ENCODE measurements at places on chromosomes 1 and 21.
A peak's percentile ranks its signal among the peaks of the same experiment; 100 is the strongest.

GRCh38 chr1:189851806-189852367, 625.8 kb downstream of the BRINP3 start:
- DNase-seq, result peak; percentile 25

DNA sequence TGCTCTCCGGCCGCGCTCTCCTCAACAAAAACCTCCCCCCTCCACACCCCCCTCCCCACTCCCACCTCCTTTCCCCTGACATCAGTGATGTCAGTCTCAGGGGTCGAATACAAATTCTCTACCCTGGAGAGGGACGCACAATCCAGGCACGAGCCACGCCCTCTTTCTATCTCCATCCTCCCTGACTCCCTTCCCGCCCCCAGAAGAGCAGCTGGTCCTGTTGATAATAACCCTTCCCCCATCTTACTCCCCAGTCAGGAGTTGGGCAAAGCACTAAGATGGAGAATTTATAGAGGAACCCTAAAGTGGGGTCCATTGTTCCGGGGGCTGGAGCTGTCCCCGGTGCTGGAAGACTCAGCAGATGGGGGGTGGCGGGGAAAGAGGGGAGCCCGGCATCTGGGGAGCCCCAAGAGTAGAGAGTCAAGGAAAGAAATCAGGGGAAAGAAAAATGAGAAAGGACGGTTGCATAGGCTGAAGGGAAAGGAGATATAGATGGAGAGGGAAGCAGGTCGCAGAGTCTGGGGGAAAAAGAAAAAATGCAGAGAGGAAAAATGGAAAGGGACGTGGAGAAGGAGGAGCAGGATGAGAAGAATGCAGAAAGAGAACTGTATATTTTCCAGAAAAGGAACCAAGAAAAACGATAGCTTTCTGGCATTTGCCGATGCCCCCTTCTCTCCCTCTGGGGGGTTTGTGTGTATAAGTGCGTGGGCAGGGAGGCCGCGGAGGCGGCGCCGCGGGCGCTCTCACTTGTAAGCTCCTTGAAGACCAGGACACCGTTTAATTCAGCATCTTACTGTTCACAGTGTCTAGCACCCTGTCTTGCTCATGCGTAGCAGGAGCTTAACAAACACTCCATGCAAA, at the start of gene CELF3:
CELF3 (minus strand) TSS at position 33 of the 861 bp plus-strand sequence. CDS start 783 bp downstream, outside the sequence.
- peak; percentile 97 for DNase-seq

GRCh38 chr1:24886241-24886640, 43.8 kb downstream of the RUNX3 start:
- DNase-seq, result no peak

GRCh38 chr1:39063191-39063590, 37.0 kb downstream of the NDUFS5 start:
- DNase-seq, result no peak

- DNase-seq, result no peak
Measured at GRCh38 chr1:184682956-184683355, 71.7 kb downstream of the EDEM3 start.

DNA sequence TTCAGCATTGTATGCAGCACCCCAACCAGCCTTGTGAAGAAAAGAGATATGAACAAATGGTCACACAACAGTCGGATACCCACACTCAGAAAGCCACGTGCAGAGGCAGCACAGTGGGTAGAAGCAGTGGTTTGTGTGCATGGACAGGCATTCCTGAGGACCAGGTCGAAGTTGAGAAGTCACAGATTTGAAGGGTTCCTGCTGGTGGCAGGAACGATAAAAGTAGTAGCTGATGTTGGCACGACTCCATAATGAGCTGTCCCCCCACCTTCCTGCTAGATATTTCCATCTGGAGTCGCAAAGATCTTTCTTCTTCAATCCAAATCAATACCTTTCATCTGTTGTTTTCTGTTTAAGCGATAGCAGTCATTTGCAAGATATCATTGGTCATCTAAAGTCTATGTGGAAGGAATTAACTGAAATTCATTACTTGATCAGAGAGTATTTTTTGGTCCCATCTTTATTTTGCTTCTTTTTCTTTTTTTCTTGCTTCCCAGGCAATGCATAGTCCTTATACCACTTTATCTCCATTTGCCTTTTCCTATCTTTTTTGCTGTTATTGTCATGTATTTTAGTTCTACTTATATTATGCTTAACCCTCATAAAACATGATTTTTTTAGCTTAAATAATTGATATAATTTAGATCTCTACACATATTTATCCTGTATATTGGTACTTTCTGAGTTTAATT, 176.4 kb downstream of the DHRS3 start:
- no peak for DNase-seq

- peak; percentile 8 for DNase-seq
Measured at GRCh38 chr1:19029191-19030085, 73.0 kb upstream of the IFFO2 start.

GRCh38 chr1:236173174-236173767, 30.9 kb downstream of the GPR137B start:
- DNase-seq, result no peak

GRCh38 chr1:157505481-157506272, 46.6 kb downstream of the FCRL5 start:
- peak; percentile 71 for DNase-seq

DNA sequence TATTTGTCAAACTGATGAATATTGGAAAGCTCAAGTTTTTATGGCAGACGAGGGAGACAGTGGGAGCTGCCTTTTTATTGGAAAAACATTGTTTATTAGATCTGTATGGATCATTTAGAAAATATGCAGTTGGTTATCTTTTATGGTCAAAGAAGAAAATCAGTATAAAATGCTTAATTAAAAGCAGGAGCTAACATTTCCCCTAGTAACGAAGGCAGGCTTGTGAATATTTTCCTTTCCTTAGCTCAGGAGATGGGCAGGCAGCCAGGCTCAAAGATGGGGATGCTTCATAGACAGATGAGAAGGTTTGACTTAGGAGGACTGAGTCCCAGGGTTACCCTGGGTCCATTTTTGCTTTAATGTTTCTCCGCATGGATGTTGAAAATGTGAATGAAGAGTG, 26.0 kb downstream of the ROR1 start:
- no peak for DNase-seq

GRCh38 chr1:224317383-224318045, 12.5 kb downstream of the NVL start:
- DNase-seq, result peak; percentile 72

DNA sequence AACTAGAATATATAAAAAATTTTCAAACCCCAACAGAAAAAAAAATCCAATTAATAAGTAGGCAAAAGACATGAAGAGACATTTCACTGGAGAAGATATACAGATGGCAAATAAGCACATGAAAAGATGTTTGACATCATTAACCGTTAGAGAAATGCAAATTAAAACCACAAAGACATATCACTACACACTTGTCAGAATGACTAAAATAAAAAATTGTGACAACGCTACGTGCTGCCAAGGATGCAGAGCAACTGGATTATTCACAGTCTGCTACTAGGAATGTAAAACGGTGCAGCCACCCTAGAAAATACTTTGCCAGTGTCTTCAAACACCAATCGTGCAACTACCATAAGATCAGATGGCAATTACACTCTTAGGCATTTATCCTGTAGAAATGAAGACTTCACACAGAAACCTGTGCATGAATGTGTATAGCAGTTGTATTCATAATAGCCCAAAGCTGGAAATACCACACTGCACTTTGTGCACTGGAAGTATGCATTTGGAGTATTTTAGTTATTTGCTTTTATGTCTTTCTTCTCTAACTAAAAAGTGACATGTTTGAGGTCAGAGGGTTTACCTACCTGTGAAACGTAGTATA, 75.3 kb upstream of the PALMD start:
- no peak for DNase-seq

GRCh38 chr1:41689558-41689981, 205.1 kb upstream of the EDN2 start:
- DNase-seq, result no peak

GRCh38 chr1:31065310-31066217, at the start of gene PUM1:
Gene PUM1, minus strand, starts transcription at chr1:31065717. Its CDS starts 6,151 bp downstream, at chr1:31059566.
- peak; percentile 77 for DNase-seq

DNA sequence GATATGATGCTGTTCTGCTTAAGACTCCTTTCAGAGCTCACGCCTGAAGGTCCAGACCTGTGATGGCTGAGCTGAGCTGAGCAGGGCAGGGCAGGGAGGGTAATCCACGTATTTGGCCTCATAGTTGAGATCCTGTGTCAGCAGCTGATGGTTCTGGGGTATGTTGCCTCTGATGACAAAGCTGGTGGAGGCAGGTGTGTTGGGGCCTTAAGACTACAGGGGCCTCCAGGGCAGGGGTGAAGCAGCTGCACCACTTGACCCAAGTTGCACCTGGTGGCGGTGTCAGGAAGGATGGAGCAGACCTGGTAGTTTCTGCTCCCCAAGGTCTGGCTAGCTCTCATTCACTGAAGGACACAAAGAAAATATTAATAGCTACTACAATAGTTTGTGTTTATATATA, 57.0 kb downstream of the FCRL5 start:
- DNase-seq, result peak; percentile 72

DNA sequence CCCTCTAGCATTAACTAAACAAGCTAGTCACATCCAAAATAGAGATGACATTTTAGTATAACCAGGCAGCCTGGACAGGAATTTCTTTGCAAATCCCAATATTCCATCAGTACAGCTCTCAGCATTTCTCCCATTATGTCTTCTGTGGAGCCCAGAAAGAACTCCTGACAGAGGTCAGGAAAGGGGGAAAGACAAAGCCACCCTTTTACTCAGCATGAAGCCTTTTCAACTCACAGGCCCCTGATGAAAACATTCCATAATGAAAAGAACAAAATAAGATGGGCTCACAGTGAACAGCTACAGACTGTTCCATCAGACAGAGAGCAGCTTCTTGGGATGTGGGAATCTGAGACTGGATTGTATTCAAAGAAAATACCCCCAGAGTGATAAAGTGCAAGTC, 80.6 kb downstream of the TEX35 start:
- DNase-seq, result no peak

DNA sequence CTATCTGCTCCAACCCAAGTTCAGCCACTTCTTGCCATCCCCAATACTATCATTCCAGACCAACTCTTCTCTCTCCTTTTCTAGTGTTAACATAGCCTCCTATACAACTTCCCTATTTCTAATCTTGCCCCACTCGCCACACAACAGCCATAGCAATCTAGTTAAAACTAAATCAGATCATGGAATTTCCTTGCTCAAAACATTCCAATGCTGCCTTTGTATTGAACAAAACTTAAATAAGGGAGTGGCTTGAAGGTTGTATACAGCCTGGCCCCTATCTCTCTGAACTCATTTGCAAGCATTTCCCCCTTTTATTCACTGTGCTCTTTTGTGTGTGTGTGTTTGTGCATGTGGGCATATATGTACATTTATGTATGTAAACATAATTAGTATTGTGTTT, 118.1 kb upstream of the SGIP1 start:
- no peak for DNase-seq

DNA sequence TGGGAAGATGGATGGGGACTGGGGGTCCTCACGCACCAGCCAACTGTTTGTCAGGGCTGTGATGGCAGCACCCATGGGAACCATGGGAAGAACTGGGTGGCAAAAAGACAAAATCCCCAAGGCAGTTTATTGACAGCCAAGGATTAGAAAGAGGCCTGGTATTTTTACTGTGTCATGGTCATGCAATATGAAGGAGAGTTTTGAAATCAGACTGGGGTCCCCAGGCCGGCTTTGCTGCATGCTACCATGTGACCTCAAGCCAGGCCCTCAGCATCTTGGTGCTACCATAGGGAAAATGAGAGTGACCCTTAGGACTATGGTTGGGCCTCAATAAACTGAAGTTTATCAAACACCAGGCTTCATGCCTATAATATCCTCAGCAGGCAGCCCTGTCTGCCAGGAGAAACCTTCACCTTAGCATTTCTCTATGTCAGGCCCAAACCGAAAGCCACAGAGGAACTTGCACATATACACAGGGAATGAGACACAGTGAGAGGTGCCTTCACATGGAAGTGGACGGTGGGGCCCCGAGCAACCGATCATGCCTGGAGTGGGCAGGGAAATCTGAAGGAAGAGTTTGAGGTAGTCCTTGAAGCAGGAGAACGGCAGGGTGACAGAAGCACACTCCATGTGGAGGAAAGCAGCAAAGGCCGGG, 203.2 kb downstream of the HIVEP3 start:
- DNase-seq, result no peak

GRCh38 chr1:95073446-95073845, 695 bp upstream of the ALG14 start:
- no peak for DNase-seq

- peak; percentile 65 for DNase-seq
Measured at GRCh38 chr1:157487096-157487495, 65.2 kb downstream of the FCRL5 start.

- no peak for DNase-seq
Measured at GRCh38 chr1:170617591-170618330, 46.2 kb upstream of the PRRX1 start.

- DNase-seq, result no peak
Measured at GRCh38 chr1:201328576-201328975, 45.3 kb downstream of the PKP1 start.

DNA sequence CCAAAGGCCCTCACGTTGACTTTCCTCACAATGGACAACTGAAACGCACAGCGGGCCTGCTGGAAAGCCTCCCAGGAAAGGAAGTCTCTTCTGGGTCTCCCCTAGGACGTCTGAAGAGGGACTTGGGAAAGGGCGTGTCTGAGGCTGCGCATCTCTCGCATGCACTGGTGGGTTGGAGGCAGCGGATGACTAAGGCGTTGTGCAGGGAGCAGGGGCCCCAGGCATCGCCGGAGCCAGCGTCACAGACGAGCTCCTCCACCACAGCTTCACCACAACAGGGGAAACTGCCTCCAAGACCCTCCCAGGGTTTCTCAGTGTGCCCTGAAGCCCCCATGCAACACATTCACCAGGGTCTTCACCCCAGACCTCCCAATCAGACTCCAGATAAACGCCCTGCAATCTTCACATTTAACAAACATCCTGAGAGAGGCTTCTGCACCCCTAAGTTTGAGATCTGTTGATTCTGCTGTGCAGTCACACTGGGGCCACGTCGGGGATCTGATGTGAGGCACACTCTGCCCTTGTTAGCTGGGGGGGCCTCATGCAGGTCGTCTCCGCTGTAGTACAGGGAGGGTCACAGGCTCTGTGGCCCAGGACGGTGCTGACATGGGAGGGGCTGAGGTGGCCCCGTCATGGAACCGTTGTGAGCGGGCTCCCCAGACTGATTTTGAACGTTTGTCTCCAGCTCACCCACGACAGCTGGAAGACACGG, 7.0 kb upstream of the TFF1 start:
- no peak for DNase-seq

GRCh38 chr1:84353695-84354094, 44.6 kb upstream of the DNASE2B start:
- no peak for DNase-seq

DNA sequence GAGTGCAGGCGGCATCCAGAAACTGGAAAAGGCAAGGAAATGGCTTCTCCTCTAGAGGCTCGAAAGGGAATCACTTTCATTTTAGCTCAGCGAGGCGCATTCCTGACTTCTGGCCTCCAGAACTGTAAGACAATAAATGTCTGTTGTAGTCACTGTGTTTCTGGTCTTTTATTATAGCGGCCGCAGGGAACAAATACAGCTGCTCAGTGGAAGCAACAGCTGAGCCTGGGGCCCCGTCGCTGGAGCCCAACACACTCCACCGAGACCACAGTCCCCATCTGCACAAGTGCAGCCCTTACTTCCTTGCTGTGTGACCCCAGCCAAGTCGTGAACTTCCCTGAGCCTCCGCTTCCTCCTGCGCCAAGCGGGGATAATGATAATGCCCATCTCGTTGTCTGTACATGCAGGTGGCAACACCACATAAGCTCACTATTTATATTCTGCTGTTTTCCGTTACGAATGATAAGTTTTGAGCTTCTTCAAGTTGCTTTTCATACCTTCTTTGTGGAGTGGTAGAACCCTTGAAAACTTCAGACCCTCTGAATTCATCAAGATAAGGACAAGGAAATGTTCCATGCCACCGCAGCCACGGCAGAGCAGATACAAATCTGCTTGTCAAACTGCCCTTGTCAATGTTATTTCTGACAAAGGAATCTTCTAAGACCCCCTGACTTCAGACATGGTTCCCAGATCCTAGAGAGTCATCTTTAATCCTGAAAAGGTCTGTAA, 3.2 kb upstream of the LAPTM5 start:
- DNase-seq, result no peak

All from NCI-H510A treated with DMSO at 0.1 percent for 48 hours (cell line).